ENCODE measurements at places on chromosomes 7 and 10.
A peak's percentile ranks its signal among the peaks of the same experiment; 100 is the strongest.

DNA sequence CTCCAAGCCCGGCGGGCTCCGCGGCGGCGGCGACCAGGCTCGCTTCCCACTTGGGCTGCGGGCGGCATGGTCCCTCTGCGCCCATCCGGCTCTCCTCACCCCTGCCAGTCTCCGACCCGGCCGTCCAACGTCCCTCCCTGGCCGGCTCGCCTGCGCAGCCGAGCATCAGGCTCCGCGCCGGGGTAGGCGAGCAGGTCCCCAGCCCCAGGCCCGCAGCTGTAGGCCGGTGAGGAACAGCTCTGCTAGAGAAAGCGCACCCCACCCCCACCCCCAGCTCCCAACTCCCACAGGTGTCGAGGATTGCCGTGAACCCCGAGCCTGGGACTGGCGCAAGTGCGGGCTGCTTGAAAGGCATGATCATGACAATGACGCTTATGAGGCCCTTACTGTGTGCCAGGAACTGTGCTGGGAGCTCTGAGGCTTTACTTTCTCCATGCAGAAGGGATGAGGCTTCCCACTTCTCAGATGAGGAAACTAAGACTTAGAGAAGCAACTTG lies 20.8 kb upstream of the PAX2 start:
- DNase-seq: no peak

DNA sequence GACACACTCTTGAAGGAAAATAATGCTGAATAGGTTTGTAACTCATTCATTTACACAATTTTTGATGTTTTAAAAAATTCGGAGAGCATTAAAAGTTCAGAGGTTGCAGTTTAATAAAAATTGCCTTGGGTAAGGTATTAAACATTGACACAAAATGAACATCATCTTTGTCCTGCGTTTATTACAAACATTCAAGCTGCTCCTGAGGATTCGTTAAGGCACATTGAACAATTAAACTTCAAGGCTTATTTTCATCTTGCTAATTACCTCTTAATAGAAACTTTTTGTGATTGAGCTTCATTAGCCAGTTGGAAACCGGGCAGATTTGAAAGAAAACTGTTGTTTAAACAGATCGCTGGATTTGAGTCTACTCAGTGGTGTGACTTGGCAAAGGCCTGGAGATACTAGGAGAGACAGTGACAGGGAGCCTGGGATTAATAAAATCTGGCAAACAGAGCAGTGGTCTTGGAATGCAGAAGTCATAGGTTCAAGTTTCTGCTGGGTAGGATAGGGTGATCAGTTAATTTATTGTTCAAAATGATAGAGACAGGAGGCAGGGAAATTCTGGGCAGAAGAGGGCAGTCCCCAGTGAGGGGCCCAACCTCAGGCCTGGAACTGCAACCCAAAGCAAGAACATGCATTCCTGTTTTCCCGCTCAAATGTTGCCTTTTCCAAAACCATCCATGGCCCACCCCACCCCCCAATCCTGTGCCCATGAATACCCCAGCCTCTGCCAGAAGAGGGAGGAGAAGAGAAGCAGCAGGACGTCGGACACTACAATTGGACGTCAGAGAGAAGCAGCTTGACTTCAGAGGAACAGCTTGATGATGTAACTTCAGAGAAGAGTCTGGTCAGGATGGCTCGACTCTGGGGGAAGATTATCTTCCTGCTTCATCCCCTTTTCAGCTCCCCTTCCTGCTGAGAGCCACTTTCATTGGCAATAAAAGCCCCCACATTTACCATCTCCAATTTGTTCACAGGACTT lies 43.5 kb upstream of the SLC35G1 start:
- DNase-seq: no peak

GRCh38 chr10:102007796-102008195 lies 48.2 kb downstream of the ARMH3 start:
- DNase-seq: peak; percentile 83

- DNase-seq: no peak
Observed at GRCh38 chr7:41047211-41047610, 655.7 kb downstream of the INHBA start.

DNA sequence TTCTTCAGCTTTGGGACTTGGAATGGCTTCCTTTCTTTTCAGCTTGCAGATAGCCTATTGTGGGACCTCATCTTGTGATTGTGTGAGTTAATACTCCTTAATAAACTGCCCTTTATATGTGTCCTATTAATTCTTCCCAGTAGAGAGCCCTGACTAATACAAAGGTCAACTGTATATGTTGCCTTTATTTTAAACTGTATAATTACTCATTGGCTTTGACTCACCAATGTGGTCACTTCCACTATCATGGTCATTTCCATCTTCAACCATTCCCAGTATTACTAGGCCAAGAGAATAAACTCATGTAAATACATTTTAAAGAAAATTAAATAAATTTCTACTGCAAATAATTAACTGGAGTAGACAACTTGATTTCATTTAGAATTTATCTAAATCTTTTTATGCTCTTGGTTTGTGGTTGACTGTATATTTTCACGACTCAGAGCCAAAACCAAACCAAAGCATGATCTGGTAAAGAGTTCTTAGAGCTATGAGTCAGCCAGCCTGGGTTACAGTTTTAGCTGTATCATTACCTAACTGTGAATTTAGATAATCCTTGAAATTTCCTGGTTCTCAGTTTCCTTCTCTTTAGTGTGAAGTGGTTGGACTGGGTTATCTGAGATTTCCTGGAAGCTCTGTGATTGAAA lies 188.4 kb downstream of the PPP1R3A start:
- DNase-seq: no peak

DNA sequence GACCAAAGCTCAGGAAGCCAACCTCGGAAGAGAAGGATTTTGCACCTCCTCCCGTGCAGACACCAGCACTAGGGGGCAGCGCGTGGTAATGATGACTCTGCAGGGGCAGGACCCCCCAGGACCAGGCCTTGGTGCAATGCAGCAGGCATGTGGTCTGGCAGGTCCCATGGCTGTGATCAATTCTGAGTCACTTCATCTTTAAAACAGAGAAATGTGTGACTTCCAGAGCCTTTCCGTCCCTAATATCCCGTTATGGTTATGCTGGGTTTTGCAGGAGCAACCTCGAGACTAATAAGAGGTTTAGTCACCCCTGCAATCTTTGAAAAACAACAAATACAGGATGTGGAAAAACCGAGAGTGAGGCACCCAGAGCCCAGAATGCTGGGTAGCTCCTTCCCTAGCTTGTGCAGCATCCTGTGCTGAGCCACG lies 30.2 kb upstream of the GJD4 start:
- no peak for DNase-seq

DNA sequence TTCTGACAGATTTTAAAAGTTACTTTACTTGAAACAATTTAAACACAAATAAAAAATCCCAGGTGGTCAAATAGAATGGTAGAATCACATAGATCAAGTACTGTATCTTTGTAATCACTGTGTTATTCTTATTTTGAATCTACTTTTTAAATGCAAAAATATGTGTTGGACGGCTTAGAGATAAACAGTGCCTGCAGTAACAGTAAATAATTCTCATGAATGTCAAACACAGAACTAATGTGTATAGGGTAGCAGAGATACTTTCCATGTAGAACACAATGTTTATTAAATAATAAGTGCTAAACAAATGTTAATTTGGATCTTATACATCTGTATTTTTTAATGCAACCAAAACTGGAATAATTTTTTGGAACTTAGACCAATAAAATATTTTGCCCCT lies 1199.4 kb downstream of the SORCS1 start:
- DNase-seq: no peak

DNA sequence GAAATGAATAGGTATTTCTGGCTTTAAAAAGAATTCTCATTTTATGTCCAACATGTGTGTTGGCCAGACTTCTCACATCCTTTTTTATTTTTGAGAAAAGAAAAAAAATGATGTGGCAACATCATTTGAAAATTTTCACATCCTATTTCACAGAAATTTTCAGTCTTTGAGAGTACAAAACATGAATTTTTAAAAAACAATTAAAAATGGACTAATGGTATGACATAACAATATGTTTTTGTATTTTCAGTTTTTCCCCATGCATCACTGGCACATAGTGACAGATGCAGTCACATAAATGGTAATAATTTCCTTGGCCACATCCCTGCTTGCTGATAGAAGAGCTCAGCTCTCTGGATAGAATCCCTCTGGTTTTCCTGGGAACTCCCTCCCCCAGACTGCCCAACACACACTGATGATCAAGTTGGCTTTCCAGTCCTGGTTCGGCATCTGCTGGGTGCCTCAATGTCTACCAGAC lies 188.5 kb upstream of the AGR3 start:
- DNase-seq: no peak

GRCh38 chr7:4030346-4030950 lies 651.6 kb upstream of the FOXK1 start:
- DNase-seq: no peak

- no peak for DNase-seq
Observed at GRCh38 chr7:93249491-93250148, 17.5 kb downstream of the VPS50 start.

DNA sequence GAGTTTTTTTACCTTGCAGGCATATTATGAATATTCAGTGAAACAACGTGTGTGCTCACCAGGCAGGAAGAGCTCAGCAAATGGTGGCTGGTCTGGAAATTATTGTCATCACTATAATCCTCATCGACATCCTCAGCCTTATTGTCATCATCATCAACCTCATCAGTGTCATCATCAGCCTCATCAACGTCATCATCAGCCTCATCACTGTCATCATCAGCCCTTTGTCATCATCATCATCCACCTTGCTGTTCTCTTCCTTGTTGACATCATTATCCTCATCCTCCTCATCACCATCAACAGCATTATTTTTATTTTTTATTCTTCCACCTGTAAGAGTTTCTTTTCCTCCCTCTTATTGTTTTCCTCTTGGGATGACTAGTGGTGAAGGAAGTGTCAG lies 142.3 kb upstream of the GPR26 start:
- no peak for DNase-seq

DNA sequence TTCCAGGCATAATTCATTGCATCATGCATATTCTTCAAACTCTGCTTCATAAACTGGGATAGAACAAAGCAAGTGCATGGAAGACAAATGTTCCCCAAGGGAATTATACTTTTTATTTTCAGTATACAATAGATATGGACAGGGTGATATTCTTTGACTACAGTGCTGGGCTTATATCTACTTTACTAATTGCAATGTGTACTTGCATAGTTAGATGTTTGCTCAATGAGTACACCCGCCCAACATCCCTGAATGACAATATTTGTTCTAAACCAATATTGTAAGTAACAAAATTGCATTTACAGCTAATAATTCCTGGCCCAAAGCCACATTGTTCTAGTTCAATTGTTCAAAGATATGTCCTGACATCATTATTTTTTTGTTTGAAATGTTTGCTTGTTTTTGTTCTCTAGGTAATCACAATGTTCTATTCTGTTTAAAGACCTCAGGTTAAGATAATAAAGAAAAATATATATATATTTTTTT lies 171.4 kb downstream of the PTN start:
- DNase-seq: no peak

- DNase-seq: no peak
Observed at GRCh38 chr7:54995166-54995565, 23.7 kb upstream of the EGFR start.
